ENCODE measurements at places on chromosomes 3 and 15.

DNA sequence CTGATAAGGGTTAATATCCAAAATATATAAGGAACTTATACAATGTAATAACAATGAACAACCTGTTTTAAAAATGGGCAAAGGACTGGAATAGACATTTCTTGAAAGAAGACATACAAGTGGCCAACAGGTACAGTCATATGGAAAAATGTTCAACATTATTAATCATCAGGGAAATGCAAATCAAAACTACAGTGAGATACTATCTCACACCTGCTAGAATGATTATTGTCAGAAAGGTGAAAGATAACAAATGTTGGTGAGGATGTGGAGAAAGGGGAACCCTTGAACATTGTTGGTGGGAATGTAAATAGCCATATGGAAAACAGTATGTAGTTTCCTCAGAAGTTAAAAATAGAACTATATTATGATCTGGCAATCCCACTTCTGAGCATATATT is 20.4 kb downstream of the GOLM2 start:
- no peak for DNase-seq

GRCh38 chr3:13323822-13324221 is 96.3 kb downstream of the NUP210 start:
- no peak for DNase-seq

GRCh38 chr3:20930034-20930433 is 744.0 kb upstream of the SGO1 start:
- DNase-seq = no peak

DNA sequence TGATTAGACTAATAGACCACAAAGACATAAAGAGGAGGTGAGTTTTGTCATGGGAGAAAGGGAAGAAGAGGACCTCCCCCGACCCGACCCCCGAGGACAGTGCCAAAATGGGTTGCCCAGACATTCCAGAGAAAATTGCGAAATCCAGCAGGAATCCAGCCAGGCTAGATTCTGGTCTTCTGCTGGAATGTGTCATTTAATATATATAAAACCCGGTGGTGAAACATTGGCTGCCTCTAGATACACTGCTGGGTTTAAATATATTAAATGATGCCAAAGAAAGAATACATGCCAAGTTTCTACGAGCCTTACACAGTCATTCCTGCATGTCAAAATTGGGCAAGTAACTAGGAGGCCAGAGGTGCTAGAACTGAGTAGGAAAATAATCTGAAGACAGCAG is 45.3 kb upstream of the SPESP1 start:
- no peak for DNase-seq

DNA sequence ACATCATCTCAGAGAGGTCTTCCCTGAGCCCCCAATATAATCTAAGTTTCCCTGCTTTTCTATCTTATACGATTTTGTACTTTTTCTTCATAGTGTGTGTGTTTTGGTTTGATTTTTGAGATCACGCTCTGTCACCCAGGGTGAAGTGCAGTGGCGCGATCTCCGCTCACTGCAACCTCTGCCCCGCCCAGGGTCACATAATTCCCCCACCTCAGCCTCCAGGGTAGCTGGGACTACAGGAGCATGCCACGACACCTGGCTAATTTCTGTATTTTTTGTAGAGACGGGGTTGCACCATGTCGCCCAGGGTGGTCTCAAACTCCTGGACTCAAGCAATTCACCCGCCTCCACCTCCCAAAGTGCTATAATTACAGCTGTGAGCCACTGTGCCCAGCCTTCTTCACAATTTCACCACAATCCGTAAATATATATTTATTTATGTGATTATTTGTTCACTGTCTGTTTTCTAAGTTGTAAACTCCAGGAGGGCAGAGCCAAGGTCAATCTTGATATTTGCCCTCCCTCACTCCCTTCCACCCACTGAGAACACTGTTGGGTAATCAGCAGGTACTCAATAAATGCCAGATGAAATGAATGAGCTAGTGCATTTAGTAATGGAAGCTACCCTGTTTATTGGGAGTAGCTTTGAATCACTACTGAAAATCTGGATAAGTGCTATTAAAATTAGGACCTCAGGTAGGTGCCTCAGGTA is 547 bp upstream of the KNSTRN start:
- no peak for DNase-seq

DNA sequence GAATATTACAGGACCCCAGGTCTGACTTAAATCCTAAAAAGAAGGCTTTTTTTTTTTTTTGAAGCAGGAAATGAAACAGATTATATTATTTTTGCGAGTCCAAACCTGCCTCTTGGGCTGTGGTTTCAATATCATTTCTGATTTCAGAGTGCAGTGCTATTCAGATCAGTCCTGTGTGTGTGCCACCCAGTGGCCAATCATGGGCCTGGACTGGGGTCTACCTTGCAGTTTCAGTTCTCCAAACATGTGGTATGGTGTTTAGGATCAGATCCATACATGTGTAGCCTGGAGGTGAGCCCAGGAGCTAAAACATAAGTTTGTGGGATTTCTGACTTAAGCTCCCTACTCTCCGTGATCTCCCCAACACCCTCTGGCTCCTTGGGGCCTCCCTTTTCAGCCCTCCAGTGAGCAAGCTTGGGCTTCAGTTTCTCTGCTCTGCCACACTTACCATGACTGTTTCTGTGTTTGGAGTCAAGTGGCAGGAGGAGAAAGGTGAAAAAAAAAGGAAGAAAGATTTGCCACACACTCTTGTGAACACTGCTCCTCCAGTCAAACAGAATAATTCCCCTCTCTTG is 12.1 kb upstream of the THSD4 start:
- DNase-seq = no peak

DNA sequence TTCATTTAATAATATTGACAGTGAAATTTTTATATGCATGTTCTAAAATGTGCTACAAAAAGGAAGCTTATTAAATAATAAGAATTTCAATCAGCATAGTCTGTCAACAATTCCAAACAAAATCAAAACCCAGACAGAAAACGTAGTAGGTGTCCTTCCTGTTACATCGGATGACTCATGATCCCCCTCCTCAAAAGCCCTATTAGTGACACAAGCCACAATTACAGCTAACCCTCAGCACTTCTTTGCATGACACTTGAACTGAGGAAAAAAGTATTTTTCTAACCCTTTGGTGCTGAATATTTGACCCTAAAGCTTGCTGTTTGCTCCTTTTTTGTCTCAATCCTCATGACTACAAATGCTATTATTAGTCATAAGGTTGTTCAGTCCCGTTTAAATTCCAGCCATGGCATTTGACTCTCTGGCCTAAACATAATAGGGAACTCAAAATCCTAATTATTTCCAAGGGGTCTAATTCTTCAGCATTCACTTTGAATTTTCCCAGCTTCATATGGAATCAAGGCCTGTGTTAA is 78.1 kb downstream of the COL8A1 start:
- DNase-seq = no peak

DNA sequence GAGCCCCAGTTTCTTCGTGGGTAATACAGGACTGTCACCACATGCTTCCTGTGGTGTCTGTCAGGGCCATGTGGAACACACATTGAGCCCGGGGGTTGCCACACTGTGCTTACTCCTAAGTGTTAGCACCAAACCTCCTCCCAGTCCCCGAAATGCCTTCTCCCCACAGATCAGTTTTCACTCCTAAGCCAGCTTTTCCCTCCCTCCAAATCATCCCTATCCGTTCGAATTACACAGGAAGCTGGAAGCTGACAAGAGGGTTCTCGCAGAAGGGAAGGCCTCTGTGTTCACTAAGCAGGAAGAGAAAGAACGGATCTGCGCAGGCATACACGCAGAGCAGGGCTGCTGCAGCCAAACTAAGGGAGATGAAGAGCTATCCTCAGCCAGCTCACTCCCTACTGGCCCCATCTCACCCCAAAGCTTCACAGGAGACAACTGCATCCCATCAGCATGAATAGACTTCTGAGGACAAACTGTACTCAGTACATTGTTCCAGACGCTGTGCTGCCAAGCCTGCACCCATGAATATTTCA is 32.3 kb downstream of the XXYLT1 start:
- no peak for DNase-seq

GRCh38 chr15:56817321-56818080 is 84.2 kb upstream of the ZNF280D start:
- DNase-seq = no peak

- DNase-seq = no peak
These were observed 75.5 kb downstream of the RBPMS2 start for GRCh38 chr15:64699751-64700388.

- DNase-seq = no peak
These were observed 809.7 kb downstream of the NR2F2 start for GRCh38 chr15:97140216-97140615.

GRCh38 chr3:154122552-154122911 is 1.3 kb downstream of the ARHGEF26 start:
- no peak for DNase-seq

Data from GF-D8 (cell line).